ENCODE measurements at places on chromosomes 16 and 17.

- H3K4me3 ChIP-seq = no peak overlapping the region
- no peaks in the 10 kb centered on the region for H3K4me1 ChIP-seq
- H3K36me3 ChIP-seq = no peaks in the 10 kb centered on the region
- H3K27ac ChIP-seq = no peak overlapping the region
- DNase-seq = no peak
These were observed 52.5 kb downstream of the RTN4RL1 start for GRCh38 chr17:1972487-1973160.

- no peaks in the 10 kb centered on the region for H3K4me1 ChIP-seq
- H3K4me3 ChIP-seq = no peak overlapping the region
- no peak overlapping the region for H3K27ac ChIP-seq
- DNase-seq = no peak
- no peaks in the 10 kb centered on the region for H3K36me3 ChIP-seq
These were observed 15.7 kb downstream of the MGAT5B start for GRCh38 chr17:76883744-76884525.

DNA sequence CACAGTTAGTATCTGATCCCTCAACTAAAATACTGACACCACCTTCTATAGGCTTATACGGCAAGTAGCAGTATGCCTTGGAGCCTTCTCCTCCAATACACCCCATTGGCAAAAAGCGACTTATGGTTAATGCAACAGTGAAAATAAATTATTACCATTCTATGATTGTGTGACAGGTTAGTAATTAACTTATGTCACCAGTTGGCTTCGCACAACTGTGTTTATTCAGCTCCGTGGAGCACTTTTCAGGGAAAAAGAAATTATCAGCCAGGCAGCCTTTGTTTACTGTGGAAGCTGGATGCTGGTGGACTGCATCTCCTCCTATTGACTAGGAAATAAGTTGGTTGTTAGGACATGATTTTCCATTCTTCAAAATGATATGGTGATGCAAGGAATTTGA, 833.8 kb upstream of the RBFOX1 start:
- H3K36me3 ChIP-seq = no peaks in the 10 kb centered on the region
- no peak for DNase-seq
- no peaks in the 10 kb centered on the region for H3K4me1 ChIP-seq
- no peak overlapping the region for H3K4me3 ChIP-seq

- H3K4me1 ChIP-seq = peaks cover 38% of the 10 kb centered on the region
- no peaks in the 10 kb centered on the region for H3K27me3 ChIP-seq
- no peaks in the 10 kb centered on the region for H3K36me3 ChIP-seq
- peak; percentile 55 for DNase-seq
These were observed 49.4 kb downstream of the BEAN1 start for GRCh38 chr16:66476328-66477027.

DNA sequence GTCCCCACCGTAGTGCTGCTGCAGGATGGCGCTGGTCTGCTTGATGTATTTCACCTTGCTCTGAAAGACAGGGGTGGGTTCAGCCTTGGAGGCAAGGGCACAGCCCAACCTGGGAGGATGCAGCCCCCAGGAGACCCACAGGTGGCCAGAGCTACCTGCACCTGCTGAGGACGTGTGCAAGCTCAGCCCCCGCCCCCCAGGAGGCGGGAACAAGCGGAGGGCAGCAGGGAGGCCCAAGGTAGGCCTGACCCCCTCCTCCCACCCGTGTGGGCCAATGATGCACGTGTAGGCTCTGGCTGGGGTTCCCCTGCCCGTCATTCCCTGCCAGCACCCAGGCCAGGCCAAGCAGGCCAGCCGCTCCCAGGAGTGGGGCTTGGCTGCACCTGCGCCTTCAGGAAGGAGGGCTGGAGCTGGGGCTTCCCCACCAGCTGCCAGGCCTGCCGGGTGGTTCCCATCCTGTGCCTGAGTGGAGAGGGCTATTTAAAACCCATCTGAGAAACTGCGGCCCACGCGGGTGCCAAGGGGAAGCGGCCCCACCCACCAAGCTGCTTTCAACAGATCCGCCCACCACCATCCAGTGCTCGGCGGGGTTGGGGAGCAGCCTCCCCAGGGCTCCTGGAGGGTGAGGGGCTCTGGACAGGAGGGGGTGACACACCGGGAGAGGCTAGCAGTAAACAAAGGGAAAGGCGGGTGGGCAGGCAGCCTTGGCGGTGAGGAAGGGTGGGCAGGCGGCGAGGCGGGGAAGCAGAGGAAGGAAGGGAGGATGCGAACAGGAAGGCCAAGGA, 3.8 kb downstream of the NTHL1 start:
- peaks cover 4% of the 10 kb centered on the region for H3K4me1 ChIP-seq
- no peaks in the 10 kb centered on the region for H3K36me3 ChIP-seq
- H3K4me3 ChIP-seq = no peak overlapping the region
- H3K27me3 ChIP-seq = no peaks in the 10 kb centered on the region
- no peak overlapping the region for H3K27ac ChIP-seq
- no peak for DNase-seq

- no peaks in the 10 kb centered on the region for H3K27me3 ChIP-seq
- H3K36me3 ChIP-seq = no peaks in the 10 kb centered on the region
- no peak overlapping the region for H3K27ac ChIP-seq
- DNase-seq = no peak
- no peak overlapping the region for H3K4me3 ChIP-seq
- peaks cover 21% of the 10 kb centered on the region for H3K4me1 ChIP-seq
These were observed 422.1 kb upstream of the SALL1 start for GRCh38 chr16:51573191-51573590.

Data from MM.1S (cell line).